Occipital lobe (tissue), 3 donors: ENCODE measurements at places on chromosomes 13 and 19. TPM values are rescaled to one million over a fixed set of nuclear protein-coding genes. Genes with fewer than 3 reads are reported as not detected.

The ZNF154 gene
- total RNA-seq: 42.7 TPM

The KRTDAP gene
- not detected for total RNA-seq

The SIGLEC12 gene
- total RNA-seq: not detected

The SHC2 gene
- total RNA-seq: 13.9 TPM

The ZNF229 gene
- total RNA-seq: 23.1 TPM

The CCL25 gene
- 0.31 TPM for total RNA-seq

The CYP4F8 gene
- not detected for total RNA-seq

The CIC gene
- 19.5 TPM for total RNA-seq

The CLPTM1 gene
- total RNA-seq: 27.5 TPM

The EID2B gene
- total RNA-seq: 18.9 TPM

The U2AF1L4 gene
- total RNA-seq: 8.7 TPM

The ZNF284 gene
- 8.3 TPM for total RNA-seq

GRCh38 chr13:46041419-46041839 lies 11.1 kb downstream of the ZC3H13 start:
- no peak for DNase-seq

DNA sequence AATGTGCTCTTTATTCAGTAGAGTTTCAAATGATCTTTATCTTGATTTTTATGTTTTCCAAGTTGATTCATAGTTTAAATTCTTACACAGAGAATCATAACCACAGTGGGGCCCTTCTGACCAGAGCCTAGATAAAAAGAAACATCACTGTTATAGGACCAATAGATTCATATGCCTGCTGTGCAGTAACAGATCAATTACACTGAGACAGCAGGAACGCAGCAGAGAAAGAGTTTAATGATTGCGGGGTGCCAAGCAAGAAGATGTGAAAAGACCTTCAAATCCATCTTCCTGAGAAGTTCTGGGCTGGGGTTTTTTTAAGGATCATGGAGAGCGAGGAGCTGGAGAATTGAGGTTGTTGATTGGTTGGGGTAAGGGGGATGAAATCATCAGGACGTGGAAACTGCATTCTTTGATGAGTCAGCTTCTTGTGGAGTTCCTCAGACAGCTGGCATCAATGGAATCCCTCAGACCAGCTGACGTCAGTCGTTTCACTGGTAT lies 346.6 kb downstream of the TBC1D4 start:
- no peak for DNase-seq

DNA sequence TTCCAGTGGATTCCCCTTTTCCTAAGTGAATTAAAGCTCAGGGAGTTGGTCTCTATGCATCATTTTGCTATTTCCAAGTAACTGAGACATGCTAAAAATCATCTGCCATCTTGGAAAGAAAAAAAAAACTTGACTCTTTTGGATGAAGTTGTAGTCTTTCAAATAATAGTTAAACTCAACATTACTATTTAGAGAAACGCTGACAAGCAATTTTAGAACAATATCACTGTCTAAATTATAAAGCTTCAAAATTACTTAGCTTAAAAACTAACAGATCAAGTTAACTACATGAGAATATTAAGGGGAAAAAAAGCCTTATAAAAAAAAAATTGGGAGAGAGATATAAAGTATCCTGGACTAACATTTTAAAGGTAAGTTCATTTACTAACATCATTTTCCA lies 68.5 kb downstream of the STOML3 start:
- DNase-seq: no peak

DNA sequence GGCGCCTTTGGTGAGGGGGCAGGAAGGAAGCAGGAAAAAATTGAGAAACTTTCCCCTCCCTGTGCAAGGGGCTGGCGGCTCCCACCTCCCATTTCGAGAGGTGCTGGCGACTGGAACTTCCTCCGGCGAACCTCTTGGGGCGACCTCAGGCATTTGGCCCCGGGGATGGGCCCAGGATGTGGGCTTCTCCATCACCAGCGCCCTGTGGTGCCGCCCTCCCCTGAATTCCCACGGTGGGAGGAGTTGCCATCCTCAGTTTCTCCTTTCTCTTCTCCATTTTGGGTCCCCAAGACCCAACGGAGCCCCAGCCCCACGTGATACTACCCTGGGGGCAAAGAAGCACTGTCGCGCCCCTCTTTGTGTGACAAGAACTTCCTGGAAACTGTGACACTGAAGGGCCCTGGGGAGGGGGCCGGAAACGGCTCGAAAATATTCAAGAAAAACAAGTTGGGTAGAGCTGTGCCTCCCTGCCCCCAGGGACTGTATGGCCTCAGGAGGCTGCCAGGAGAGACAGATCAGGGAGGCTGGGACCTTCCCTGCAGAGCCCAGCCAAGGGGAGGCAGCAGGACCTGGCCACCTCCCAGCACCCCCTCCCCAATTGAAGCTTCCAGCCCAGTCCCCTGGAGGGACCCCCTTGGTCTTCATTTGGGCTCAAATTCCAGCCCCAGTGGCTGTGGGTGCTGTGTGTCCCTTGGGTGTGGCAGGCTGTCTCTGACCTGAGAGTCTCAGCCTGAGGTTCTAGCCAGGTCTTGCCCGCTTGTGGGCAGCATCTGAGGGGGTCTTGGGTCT lies 16.2 kb upstream of the AP1M2 start:
- no peak for DNase-seq

DNA sequence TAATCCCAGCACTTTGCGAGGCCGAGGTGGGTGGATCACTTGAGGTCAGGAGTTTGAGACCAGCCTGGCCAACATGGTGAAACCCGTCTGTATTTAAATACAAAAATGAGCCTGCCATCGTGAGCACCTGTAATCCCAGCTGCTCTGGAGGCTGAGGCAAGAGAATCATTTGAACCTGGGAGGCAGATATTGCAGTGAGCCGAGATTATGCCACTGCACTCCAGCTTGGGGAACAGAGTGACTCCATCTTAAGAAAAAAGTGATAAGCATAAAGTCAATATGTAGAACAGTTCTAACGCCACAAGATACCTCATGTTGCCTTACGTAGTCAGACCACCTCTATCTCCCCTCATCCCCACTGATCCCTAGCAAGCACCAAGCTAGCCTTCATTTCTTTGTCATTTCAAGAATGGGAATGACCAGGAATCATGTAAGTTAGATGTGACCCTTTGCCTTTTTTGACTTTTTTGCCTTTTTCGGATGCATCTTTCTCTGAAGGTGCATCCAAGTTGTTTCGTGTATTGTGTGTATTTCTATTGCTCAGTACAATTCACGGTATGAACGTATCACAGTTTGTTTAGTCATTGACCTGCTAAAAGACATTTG lies 6.4 kb downstream of the RPL21 start:
- DNase-seq: no peak

- no peak for DNase-seq
These were observed 2.5 kb downstream of the KDM4B start for GRCh38 chr19:4971424-4971793.

GRCh38 chr19:16113727-16114126 lies 2.0 kb downstream of the RAB8A start:
- DNase-seq: no peak

DNA sequence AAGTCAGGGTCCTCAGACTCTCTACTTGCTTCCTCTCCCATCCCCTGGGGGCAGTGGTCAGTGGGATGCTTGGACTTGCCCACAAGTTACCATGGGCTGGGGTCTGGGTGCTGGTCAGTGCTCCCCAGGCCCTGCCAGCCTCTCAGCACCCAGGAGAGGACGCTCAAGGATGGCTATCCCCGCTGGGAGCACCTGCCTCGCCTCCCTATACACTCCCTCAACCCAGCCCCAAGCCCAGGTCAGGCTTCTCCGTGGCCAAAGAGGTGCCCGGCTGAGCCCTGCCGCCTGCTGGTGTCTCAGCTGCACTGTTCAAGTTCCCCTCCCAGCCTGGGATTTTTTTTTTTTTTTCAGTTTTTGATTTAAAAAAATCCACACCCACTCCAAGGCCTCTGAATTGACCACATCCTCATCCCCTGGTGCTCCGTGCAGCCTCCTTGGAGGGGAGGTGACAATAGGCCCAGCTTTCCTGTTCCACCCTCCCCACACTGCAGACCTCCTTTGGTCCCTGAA lies 10.8 kb downstream of the F2RL3 start:
- DNase-seq: no peak

- no peak for DNase-seq
These were observed 1.2 kb downstream of the POLR2E start for GRCh38 chr19:1093811-1094553.

DNA sequence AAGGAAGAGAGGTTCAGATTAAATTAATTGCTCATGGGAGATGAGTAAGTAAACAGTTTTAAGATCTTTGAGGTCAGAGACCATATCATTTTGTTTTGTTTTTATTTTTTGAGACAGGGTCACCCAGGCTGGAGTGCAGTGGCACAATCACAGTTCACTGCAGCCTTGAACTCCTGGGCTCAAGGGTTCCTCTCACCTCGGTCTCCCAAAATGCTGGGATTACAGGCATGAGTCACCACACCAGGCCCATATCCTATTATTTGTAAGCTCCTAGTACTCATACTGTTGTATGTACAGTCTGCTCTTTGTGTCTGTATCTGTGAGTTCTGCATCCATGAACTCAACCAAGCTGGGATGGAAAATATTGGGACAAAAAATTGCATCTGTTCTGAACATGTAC lies 6.0 kb upstream of the RASL11A start:
- no peak for DNase-seq

GRCh38 chr19:38686530-38686888 lies 39.1 kb downstream of the ACTN4 start:
- no peak for DNase-seq

GRCh38 chr13:27172495-27172842 lies 858 bp upstream of the USP12 start:
- no peak for DNase-seq

- no peak for DNase-seq
These were observed 2.6 kb upstream of the CARD8 start for GRCh38 chr19:48258350-48258749.

DNA sequence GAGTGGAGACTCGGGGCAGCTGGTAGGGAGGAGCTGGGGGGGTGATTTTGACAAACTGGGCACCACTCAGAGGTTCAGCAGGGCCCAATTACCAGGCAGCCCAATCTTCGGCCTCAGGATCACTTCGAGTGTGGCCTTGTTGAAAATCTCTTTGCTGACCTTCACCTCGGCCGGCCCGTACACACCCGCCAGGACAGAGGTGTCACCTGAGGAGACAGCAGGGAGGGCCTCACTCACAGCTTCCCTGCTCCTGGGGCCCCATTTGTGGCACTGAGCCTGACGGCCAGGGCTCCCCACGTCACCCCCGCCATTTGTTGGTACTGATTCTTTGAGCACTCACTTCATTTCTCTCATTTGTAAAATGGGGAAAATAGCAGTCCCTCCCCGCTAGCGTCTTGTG lies 4.4 kb downstream of the EXOSC5 start:
- DNase-seq: no peak

DNA sequence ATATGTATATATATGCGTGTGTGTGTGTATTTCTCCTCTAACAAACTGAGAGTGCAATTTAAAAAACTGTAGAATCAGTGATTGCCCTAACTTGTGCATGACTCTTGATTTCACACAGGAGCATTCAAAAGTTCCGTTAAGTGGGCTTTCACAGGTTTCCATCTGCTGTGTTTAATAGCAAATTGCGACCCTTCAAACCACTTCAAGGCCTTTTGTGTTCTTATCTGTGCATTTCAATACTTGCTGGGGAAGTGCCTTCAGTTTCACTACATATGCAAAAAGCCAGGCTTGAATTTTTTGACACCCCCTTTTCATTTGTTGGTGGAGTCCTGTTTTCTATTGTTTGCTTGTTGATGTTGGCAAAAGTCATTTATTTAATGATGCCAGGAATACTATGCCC lies 158.0 kb downstream of the TM9SF2 start:
- no peak for DNase-seq

DNA sequence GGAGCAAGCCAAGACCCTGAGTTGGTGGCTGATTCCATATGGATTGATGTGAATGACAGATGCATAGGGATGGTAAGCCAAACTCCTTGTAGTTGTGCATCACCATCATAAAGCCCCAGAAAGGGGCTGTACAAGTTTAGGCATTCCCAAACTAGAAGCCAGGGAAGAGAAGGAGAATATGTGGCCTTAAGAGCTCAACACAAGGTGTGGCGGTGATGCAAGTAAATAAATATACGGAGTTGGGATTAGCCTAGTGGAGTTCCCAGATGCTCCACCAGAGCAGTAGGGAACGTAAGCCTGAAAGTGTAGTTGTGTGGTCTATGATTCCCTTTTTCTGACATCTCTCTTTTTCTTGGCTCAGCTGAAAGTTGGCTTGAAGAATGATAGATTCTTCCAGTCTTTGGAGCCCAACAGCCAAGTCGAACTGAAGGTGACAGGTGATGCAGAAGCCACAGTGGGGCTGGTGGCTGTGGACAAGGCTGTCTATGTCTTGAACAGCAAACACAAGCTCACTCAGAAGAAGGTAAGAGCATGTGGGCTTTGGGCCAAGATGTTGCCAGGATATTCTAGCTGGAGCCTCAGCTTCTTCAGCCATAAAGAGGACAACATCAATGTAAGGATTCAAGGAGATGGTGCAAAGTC lies 30.1 kb downstream of the RDH8 start:
- no peak for DNase-seq

GRCh38 chr19:18366021-18366435 lies 19.9 kb upstream of the GDF15 start:
- DNase-seq: no peak

GRCh38 chr19:29393915-29394460 lies 131.8 kb upstream of the VSTM2B start:
- DNase-seq: no peak

- DNase-seq: no peak
These were observed 44.8 kb downstream of the PEX11G start for GRCh38 chr19:7444042-7444441.

GRCh38 chr13:49357694-49358093 lies 86.2 kb downstream of the CAB39L start:
- no peak for DNase-seq

GRCh38 chr13:114053026-114053425 lies 79.2 kb upstream of the C13orf46 start:
- DNase-seq: no peak

- no peak for DNase-seq
These were observed 7.9 kb upstream of the MAB21L1 start for GRCh38 chr13:35484384-35484783.

- no peak for DNase-seq
These were observed 53.2 kb downstream of the EPS15L1 start for GRCh38 chr19:16418597-16418962.

- DNase-seq: no peak
These were observed 128.7 kb downstream of the TSHZ3 start for GRCh38 chr19:31220540-31220939.

GRCh38 chr19:31099515-31100205 lies 249.6 kb downstream of the TSHZ3 start:
- no peak for DNase-seq

DNA sequence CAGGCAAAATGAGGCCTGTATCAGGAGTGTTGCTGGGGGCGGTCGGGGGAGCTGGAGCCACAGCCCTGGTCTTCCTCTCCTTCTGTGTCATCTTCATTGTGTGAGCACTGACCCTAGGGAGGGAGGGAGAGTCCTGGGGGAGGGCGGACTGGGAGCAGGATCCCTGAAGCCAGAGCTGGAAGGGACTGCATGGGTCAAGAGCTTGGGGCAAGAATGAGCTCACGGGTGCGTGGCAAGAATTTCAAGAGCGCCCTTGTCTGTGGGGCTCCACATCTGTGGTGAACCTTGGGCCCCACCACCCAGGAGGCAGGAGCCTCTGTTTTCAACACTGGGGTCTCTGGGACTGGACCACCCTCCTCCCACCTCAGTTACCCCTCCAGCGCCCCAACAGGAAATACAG lies 4.7 kb downstream of the SIGLEC7 start:
- DNase-seq: no peak
